ENCODE measurements at places on chromosomes 2 and 18.

DNA sequence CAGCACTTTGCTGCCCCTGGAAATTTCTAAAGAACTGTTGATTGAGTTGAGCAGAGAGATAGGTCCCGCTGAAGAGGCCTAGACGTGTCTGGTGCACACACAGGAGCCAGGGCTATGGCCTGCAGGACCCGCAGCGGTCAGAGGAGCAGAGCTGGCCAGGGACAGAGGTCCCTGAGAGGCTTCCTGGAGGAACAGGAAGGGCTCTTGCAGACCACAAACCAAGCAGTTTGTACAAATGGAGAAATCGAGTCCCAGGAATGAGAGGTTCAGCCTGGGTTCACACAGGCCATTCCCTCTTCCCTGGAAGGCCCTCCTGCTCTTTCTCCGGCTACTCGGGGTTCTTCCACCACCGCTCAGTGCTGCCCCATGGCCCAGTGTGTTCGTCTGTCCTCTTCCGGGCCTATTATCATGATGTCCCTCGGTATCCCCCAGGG, 1.2 kb upstream of the BIN1 start:
- H3K27me3 ChIP-seq = peaks cover 4% of the 10 kb centered on the region
- peaks cover 13% of the 10 kb centered on the region for H3K4me1 ChIP-seq
- no peak overlapping the region for H3K27ac ChIP-seq
- no peaks in the 10 kb centered on the region for H3K36me3 ChIP-seq
- no peak for DNase-seq

DNA sequence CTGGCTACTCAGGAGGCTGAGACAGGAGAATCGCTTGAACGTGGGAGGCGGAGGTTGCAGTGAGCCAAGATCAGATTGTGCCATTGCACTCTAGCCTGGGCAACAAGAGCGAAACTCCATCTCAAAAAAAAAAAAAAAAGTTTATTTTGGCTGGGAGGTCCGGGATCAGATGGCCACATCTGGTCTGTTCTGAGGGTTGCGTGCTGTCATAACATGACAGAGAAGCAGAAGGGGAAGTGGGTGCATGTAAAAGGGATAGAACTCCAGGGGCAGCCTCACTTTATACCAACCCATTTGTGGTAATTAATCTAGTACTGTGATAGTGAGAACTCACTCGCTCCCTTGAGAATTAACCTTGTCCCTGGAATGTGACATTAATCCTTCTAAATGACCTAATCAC, 101.2 kb downstream of the PTPN4 start:
- peaks cover 23% of the 10 kb centered on the region for H3K4me1 ChIP-seq
- H3K4me3 ChIP-seq = no peak overlapping the region
- H3K36me3 ChIP-seq = no peaks in the 10 kb centered on the region
- H3K27ac ChIP-seq = no peak overlapping the region
- no peak for DNase-seq

GRCh38 chr2:217913436-217913835, 89.4 kb downstream of the TNS1 start:
- H3K4me1 ChIP-seq = no peaks in the 10 kb centered on the region
- no peak overlapping the region for H3K4me3 ChIP-seq
- no peak for DNase-seq
- no peaks in the 10 kb centered on the region for H3K27me3 ChIP-seq
- H3K36me3 ChIP-seq = no peaks in the 10 kb centered on the region

DNA sequence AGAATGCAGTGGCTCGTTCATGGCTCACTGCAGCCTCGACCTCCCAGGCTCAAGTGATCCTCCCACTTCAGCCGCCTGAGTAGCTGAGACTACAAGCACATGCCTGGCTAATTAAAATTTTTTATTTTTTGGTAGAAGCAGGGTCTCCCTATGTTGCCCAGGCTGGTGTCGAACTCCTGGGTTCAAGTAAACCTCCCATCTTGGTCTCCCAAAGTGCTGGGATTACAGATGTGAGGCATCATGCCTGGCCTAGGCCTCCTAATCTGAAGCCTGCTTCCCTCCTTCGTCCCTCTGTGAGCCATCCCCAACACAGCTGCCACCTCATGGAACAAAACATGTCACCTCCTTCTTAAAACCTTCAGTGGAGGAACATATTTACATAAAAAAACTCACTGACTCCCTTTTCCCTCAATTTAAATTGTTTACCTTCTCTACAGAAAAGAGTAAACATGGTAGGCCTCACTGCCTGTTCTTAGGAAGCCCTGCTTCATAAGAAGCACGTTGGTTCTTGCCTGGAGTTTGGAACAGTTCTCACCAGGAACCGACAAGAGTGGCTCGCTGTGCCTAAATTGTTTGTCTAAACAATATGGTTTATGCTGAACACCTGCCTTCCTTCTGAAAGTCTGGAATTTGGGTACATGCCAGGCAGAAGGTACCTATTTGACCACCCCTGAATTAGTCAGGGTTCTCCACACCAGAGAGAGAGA, 12.1 kb upstream of the RHOB start:
- no peaks in the 10 kb centered on the region for H3K36me3 ChIP-seq
- no peaks in the 10 kb centered on the region for H3K4me1 ChIP-seq
- H3K4me3 ChIP-seq = no peak overlapping the region
- H3K27me3 ChIP-seq = no peaks in the 10 kb centered on the region
- no peak for DNase-seq
- H3K27ac ChIP-seq = no peak overlapping the region
